GM12878 (cell line): ENCODE measurements at places on chromosomes 7 and 10. TPM values are rescaled to one million over a fixed set of nuclear protein-coding genes. Genes with fewer than 3 reads are reported as not detected.

- H3K4me1 ChIP-seq, result no peaks in the 10 kb centered on the region
- no peak for DNase-seq
- no peak overlapping the region for H3K4me3 ChIP-seq
- no peak overlapping the region for H3K27ac ChIP-seq
- H3K27me3 ChIP-seq, result no peaks in the 10 kb centered on the region
Observed at GRCh38 chr10:52486840-52487611, 172.9 kb downstream of the DKK1 start.

Gene AHR
- total RNA-seq, result 10.3 and 11.9 TPM in 2 replicates

Gene HOXA5
- total RNA-seq, result 0.13 TPM in 1 of 2 replicates, not detected in the other

GRCh38 chr7:7732621-7733281 lies 14.3 kb upstream of the RPA3 start:
- no peak overlapping the region for H3K27ac ChIP-seq
- no peak for DNase-seq
- H3K36me3 ChIP-seq, result no peaks in the 10 kb centered on the region

Gene ACTR3C
- total RNA-seq, result 3.5 and 6.5 TPM in 2 replicates

Gene AKR1D1
- total RNA-seq, result not detected in 2 replicates

Gene APBB1IP
- 67.0 and 67.4 TPM in 2 replicates for total RNA-seq

- H3K27ac ChIP-seq, result no peak overlapping the region
- H3K4me3 ChIP-seq, result no peak overlapping the region
- H3K36me3 ChIP-seq, result no peaks in the 10 kb centered on the region
- H3K4me1 ChIP-seq, result no peaks in the 10 kb centered on the region
- no peak for DNase-seq
Observed at GRCh38 chr10:91745090-91745831, 53.0 kb upstream of the TNKS2 start.

DNA sequence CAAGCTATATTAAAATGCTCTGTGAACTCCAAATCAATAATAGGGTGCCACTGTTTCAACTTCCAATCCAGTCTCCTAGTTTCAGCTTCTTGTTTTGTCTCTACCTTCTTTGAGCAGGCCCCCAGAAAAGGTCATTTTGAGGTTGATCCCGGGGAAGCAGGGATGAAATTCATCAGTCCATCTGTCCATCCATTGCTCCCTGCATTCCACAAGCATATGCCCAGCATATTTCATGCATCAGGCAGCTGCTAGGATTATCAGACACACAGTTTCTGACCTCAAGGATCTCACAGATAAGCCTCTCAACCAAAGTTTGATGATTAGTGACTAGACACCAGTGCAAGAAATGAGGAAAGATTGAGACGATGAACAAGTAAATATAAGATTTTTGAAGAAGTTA lies 186.6 kb upstream of the PDE1C start:
- H3K27me3 ChIP-seq, result no peaks in the 10 kb centered on the region
- DNase-seq, result no peak
- H3K36me3 ChIP-seq, result no peaks in the 10 kb centered on the region
- peaks cover 9% of the 10 kb centered on the region for H3K4me1 ChIP-seq
- H3K4me3 ChIP-seq, result no peak overlapping the region

- H3K4me1 ChIP-seq, result peaks cover 8% of the 10 kb centered on the region
- H3K27ac ChIP-seq, result no peak overlapping the region
- no peaks in the 10 kb centered on the region for H3K36me3 ChIP-seq
Observed at GRCh38 chr7:128835790-128836641, 5.8 kb downstream of the FLNC start.

DNA sequence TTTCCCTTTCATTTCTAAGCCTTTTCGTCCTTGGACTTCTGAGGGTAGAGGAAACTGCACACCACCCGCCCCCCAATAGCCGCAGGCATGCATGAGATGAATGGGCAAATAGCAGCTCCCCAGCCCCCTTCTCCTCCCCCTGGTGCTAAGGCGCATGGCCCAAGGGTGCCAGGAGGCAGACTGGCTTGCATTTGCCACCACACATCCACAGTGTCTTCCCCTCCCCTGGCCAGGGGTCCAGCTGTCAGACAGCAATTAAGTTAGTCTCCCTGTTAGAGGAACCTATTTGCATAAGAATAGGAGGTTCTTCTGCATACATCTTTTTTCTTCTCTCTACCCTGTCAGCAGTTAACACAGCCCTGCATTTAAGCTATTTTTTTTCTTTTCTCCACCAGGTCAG lies 20.2 kb downstream of the TOMM7 start:
- H3K27me3 ChIP-seq, result no peaks in the 10 kb centered on the region
- no peak for DNase-seq
- H3K27ac ChIP-seq, result no peak overlapping the region
- H3K4me1 ChIP-seq, result no peaks in the 10 kb centered on the region
- H3K36me3 ChIP-seq, result no peaks in the 10 kb centered on the region

- H3K4me1 ChIP-seq, result no peaks in the 10 kb centered on the region
- H3K36me3 ChIP-seq, result no peaks in the 10 kb centered on the region
- no peak overlapping the region for H3K4me3 ChIP-seq
- H3K27me3 ChIP-seq, result no peaks in the 10 kb centered on the region; the same call in 1 of the 2 replicates
- no peak overlapping the region for H3K27ac ChIP-seq
- DNase-seq, result no peak
Observed at GRCh38 chr7:108406222-108406890, 49.9 kb downstream of the NRCAM start.

Gene GIMAP8
- 5.7 and 6.2 TPM in 2 replicates for total RNA-seq

GRCh38 chr7:112157072-112157471 lies 49.1 kb downstream of the DOCK4 start:
- H3K4me1 ChIP-seq, result no peaks in the 10 kb centered on the region
- DNase-seq, result no peak
- no peaks in the 10 kb centered on the region for H3K36me3 ChIP-seq
- H3K4me3 ChIP-seq, result no peak overlapping the region
- H3K27ac ChIP-seq, result no peak overlapping the region

- no peak overlapping the region for H3K4me3 ChIP-seq
- no peak for DNase-seq
- H3K27ac ChIP-seq, result no peak overlapping the region
Observed at GRCh38 chr10:64617085-64617484, 1095.9 kb downstream of the REEP3 start.

GRCh38 chr7:73811760-73812168 lies 19.0 kb upstream of the CLDN4 start:
- DNase-seq, result no peak
- H3K36me3 ChIP-seq, result no peaks in the 10 kb centered on the region
- H3K27me3 ChIP-seq, result no peaks in the 10 kb centered on the region
- H3K27ac ChIP-seq, result no peak overlapping the region
- no peaks in the 10 kb centered on the region for H3K4me1 ChIP-seq
- no peak overlapping the region for H3K4me3 ChIP-seq

- H3K27ac ChIP-seq, result no peak overlapping the region
Observed at GRCh38 chr7:68258609-68259008, 1262.0 kb downstream of the TYW1 start.

GRCh38 chr7:26398427-26398755 lies 106.7 kb downstream of the SNX10 start:
- H3K27me3 ChIP-seq, result no peaks in the 10 kb centered on the region
- no peak for DNase-seq
- H3K4me3 ChIP-seq, result peak overlapping the region; percentile 71

DNA sequence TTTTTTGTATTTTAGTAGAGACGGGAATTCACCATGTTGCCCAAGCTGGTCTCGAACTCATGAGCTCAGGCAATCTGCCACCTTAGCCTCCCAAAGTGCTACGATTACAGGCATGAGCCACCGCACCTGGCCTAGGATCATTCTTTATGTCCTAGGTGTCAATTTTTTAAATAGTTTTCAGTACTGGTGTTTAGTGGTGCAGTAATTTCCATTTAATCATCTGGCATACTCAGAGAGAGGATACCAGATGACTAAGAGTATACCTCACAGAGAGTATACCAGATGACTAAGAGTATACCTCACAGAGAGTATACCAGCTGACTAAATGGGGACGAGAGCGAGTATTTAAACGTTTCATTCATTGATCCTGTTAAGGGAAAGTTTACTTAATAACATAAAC lies 37.3 kb upstream of the TMEM248 start:
- H3K4me3 ChIP-seq, result no peak overlapping the region
- no peak for DNase-seq
- no peaks in the 10 kb centered on the region for H3K27me3 ChIP-seq

GRCh38 chr7:32140210-32140939 lies 70.2 kb upstream of the PDE1C start:
- H3K4me3 ChIP-seq, result no peak overlapping the region
- no peaks in the 10 kb centered on the region for H3K36me3 ChIP-seq
- H3K4me1 ChIP-seq, result no peaks in the 10 kb centered on the region
- no peaks in the 10 kb centered on the region for H3K27me3 ChIP-seq
- no peak for DNase-seq
- no peak overlapping the region for H3K27ac ChIP-seq

- H3K27me3 ChIP-seq, result peaks cover 24% of the 10 kb centered on the region
- H3K4me3 ChIP-seq, result peak overlapping the region; percentile 44; the same call in 1 of the 2 replicates
- no peaks in the 10 kb centered on the region for H3K36me3 ChIP-seq
- peaks cover 16% of the 10 kb centered on the region for H3K4me1 ChIP-seq
Observed at GRCh38 chr7:151245360-151246101, 3.0 kb downstream of the SMARCD3 start.

Gene SAP25
- total RNA-seq, result 7.0 and 8.3 TPM in 2 replicates

- no peaks in the 10 kb centered on the region for H3K4me1 ChIP-seq
- no peak for DNase-seq
- H3K4me3 ChIP-seq, result no peak overlapping the region
- H3K27me3 ChIP-seq, result no peaks in the 10 kb centered on the region
- no peaks in the 10 kb centered on the region for H3K36me3 ChIP-seq
- H3K27ac ChIP-seq, result no peak overlapping the region
Observed at GRCh38 chr7:99290980-99291607, 18.5 kb downstream of the MYH16 start.

Gene TAS2R5
- total RNA-seq, result 0.44 and 0.45 TPM in 2 replicates

Gene KCNH2
- 0.18 and 0.19 TPM in 2 replicates for total RNA-seq

DNA sequence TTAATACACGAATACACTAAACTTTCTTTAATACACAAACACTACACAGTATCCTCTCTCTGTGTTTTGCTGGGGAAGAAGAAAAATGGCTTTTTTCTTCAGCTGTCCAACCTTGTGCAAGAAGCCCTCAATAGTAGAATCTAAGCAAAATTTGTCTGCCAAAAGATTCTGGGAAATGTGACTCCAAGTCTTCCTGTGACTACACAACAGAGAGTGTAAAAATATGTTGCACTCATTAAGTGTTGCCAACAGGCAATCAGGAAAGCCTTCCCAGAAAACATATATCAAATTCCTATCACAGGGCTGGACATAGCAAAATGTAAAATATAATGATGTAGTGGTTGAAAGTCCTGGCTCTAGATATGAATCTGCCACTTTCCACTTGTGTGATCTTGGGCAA lies 825.1 kb upstream of the ZWINT start:
- DNase-seq, result no peak
- no peak overlapping the region for H3K27ac ChIP-seq
- no peaks in the 10 kb centered on the region for H3K27me3 ChIP-seq
- no peaks in the 10 kb centered on the region for H3K36me3 ChIP-seq
